ENCODE measurements at places on chromosomes 2 and 18.

- DNase-seq, result no peak
Observed at GRCh38 chr2:220781622-220782241, 790.4 kb downstream of the EPHA4 start.

- no peak for DNase-seq
Observed at GRCh38 chr2:196586511-196586991, 53.0 kb upstream of the CCDC150 start.

DNA sequence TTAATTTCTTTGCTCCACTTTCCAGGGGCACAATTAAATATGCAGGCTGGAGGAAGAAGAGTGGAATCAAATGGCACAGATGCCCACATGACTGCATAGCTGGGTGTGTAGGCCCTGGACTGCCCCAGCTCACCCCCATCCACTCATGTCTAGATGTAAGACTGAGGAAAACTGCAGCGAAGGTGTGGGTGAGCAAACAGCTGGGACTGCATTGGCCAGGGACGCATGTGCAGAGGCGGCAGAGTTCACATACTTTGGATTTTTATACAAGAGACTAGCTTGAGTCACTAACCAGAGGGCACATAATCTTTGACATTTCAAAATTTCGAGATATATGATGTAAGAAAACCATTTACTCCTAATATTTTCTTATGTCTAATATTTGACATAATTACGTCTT is 60.1 kb downstream of the SPIRE1 start:
- DNase-seq, result no peak

- no peak for DNase-seq
Observed at GRCh38 chr2:84652431-84652830, 136.1 kb downstream of the DNAH6 start.

GRCh38 chr2:228848638-228849037 is 422.4 kb downstream of the PID1 start:
- no peak for DNase-seq

DNA sequence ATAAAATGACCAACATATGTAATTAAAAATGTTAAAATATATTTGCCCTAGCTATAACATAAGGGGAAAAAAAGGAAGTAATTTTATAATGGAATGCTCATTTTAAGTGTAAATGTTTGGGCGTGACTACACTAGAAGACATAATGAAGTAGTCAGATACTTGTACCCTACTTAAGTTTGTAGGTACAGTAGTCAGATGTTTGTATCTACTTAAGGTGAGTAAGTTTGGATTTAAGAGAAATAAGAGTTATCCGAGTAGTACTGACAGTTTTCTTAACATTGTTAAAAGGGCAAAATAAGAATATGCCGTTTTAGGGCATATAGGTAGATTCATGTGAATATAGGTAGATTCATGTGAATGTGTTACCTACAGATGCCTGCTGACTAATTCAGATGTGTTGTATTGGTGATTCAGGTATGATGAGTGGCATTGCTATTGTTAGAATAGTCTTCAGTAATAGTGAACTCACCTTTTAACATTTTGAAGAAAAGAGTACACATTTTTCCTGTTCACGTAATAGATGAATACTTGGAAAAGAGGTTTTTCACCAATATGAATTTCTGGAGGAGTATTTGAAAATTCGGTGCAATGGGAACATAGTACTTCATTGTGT is 14.9 kb downstream of the VAPA start:
- no peak for DNase-seq

DNA sequence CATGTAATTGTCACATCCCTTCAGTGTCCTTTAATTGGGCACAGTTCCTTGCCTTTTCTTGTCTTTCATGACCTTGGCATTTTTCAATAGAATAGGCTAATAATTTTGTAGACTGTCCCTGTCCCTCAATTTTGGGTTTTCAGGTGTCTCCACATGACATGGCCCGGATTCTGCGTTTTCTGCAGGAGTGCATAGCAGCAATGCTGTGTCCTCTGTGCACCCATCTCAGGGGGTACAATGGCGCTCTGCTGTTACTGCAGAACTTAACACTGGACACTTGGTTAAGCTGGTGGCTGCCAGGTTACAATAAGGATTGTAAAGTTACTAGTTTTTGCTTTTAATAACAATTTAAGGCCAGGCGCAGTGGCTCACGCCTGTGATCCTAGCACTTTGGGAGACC is 51.3 kb downstream of the INPP5D start:
- no peak for DNase-seq

DNA sequence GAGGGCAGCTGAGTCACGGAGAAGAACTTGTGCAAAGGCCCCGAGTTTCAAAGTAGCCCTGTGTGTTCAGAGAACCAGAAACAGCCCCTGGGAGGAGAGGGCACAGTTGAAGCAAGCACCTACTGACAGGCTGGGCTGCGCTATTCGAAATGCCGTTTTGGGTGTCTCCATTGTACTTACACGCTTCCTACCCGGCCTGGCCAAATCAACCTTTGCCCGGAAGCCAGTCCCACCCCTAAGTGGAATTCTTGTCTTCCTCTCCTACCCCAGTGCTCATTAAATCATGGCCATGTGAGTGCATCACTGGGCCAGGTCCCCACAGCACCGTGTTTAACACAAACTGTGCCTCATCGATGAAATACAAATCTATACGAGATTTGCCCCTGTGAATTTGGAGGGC is 6.0 kb downstream of the DIPK1C start:
- DNase-seq, result no peak

DNA sequence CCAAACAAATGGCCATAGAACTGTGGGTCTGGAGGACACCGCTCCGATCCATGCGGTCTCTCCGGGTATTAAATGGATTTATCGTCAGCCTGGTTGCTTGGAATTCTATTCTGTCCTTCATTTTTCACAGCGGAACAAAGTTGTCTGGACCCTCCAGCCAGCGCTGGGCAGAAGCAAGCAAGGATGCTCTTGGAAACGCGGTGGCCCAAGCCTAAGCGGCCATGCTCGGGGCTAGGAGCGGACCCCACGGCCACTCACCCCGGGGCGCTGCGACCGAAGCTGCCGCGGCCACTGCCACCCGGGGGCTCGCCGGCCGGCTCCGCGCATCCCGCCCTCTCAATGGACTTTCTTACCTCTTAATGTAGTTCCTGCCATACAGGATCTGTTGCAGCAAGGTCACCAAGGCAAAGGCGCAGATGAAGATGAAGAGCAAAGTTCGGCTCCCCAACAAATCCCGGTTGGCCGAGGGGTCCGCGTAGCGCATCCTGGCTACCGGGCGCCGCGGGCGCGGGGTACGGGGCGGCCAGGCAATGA is 761 bp downstream of the ST8SIA5 start:
- DNase-seq, result no peak

DNA sequence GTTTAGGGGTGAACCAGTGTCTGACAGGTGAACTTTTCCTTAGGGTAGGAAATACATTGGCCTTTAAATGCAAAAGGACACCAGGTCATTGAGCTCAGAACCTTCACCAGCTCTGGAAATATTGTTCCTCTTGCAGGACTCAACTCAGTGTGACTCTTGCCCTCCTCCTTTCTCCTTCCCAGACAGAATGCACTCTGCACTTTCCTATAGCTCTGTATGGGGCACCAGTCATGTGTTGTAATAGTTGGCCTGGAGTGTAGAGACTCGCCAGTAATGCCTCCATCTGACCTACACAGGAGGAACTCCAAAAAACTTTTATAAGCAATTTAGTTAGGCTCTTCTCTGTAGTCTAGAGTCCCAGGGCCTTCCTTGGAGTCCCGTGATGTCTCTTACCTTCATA is 248.5 kb upstream of the EPAS1 start:
- no peak for DNase-seq

- DNase-seq, result no peak
Observed at GRCh38 chr18:74146756-74147155, 878 bp downstream of the FBXO15 start.

GRCh38 chr2:99863903-99864270 is 278.5 kb downstream of the AFF3 start:
- DNase-seq, result no peak
